ENCODE measurements at places on chromosomes 7 and 10. TPM values are rescaled to one million over a fixed set of nuclear protein-coding genes. Genes with fewer than 3 reads are reported as not detected.
A peak's percentile ranks its signal among the peaks of the same experiment; 100 is the strongest.

DNA sequence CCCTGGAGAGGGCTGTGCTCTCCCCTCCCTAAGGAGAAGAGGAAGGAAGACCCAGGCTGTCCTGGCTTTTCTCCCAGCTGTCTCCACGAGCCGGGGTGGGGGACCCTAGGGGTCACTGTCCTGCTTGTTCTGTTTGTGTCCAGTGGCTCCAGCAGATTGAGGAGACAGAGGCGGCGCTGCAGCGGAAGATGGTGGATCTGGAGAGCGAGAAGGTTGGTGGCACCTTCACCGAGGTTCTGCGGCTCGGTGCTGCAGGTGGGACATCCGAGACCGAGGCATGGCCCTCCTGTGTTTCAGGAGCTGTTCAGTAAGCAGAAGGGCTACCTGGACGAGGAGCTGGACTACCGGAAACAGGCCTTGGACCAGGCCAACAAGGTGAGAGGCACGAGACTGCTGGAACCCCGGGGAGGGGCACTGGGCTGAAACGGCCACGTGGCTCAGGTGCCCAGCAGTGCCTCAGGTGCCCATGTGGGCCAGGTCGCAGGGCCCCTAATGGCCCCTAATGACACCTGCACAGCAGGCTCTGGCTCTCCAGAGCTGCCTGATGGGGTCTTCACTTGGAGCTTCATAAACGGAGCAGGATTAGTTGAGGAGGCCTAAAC lies 33.0 kb upstream of the DPYSL4 start:
- H3K4me3 ChIP-seq: no peak overlapping the region
- no peak overlapping the region for H3K27ac ChIP-seq

- H3K4me1 ChIP-seq: peaks cover 7% of the 10 kb centered on the region
- no peak overlapping the region for H3K4me3 ChIP-seq
- H3K36me3 ChIP-seq: no peaks in the 10 kb centered on the region
- H3K27ac ChIP-seq: peak overlapping the region; percentile 57
Observed at GRCh38 chr7:151623766-151624165, 104.1 kb upstream of the RHEB start.

DNA sequence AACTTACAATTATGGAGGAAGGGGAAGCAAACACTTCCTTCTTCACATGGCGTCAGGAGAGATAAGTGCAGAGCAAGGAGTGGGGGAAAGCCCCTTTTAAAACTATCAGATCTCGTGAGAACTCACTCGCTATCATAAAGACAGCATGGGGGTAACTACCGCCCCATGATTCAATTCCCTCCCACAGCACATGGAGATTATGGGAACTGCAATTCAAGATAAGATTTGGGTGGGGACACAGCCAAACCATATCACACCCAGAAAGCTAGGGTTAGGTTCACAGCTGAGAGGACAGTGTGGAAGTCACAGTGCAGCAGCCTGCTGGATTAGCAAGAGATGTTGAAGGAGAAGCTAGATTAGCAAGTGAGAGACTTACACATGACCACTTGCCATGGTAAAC lies 81.6 kb downstream of the CRTAC1 start:
- no peak overlapping the region for H3K27ac ChIP-seq
- H3K27me3 ChIP-seq: no peaks in the 10 kb centered on the region
- H3K36me3 ChIP-seq: no peaks in the 10 kb centered on the region
- no peaks in the 10 kb centered on the region for H3K4me1 ChIP-seq

- no peak for DNase-seq
- no peaks in the 10 kb centered on the region for H3K27me3 ChIP-seq
- H3K4me1 ChIP-seq: no peaks in the 10 kb centered on the region
- no peak overlapping the region for H3K27ac ChIP-seq
Observed at GRCh38 chr10:104258209-104258608, 3.5 kb downstream of the GSTO1 start.

GRCh38 chr10:58210160-58210559 lies 57.5 kb downstream of the IPMK start:
- DNase-seq: no peak
- H3K36me3 ChIP-seq: no peaks in the 10 kb centered on the region
- no peaks in the 10 kb centered on the region for H3K4me1 ChIP-seq
- H3K27ac ChIP-seq: no peak overlapping the region
- no peaks in the 10 kb centered on the region for H3K27me3 ChIP-seq

DNA sequence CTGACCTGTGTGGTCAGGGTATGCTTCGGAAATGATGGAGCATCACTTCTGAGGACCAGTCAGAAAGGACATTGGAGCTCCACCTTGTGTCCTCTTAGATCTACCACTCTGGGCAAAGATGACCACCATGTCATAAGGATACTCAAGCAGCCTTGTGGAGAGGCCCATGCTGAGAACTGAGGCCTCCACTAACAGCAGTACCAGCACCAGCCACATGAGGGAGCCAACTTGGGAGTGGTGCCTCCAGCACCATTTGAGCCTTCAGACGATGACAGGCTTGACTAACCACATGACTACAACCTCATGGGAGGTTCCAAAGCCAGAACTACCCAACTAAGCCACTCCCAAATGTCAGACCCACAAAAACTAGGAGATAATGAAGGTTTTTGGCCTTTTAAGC lies 116.0 kb downstream of the NPTX2 start:
- H3K27me3 ChIP-seq: no peaks in the 10 kb centered on the region
- no peaks in the 10 kb centered on the region for H3K4me1 ChIP-seq
- H3K36me3 ChIP-seq: no peaks in the 10 kb centered on the region
- no peak for DNase-seq
- no peak overlapping the region for H3K4me3 ChIP-seq

- no peak for DNase-seq
- H3K36me3 ChIP-seq: no peaks in the 10 kb centered on the region
- no peaks in the 10 kb centered on the region for H3K27me3 ChIP-seq
Observed at GRCh38 chr7:73941836-73942551, 81.0 kb downstream of the TMEM270 start.

DNA sequence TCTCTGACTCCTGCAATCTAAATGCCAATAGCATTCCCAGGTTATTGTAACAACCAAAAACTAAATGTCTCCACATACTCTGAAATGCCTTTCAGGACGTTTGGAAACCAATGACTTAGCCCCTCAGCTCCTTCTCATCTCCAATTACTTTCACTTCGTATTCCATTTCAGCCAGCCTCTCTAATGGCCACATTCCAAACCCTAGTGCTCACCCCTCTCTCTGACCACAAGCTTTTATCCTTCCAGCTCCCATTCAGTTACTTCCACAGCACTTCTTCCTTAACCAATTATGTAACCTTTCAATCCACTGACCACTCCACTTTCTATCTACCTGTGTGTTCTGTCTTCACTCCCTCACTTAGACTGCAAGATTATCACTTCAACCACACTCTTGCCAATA lies 4.3 kb downstream of the NOC3L start:
- no peak overlapping the region for H3K4me3 ChIP-seq
- H3K27ac ChIP-seq: no peak overlapping the region
- peaks cover 3% of the 10 kb centered on the region for H3K4me1 ChIP-seq
- H3K27me3 ChIP-seq: no peaks in the 10 kb centered on the region
- no peak for DNase-seq
- peaks cover 5% of the 10 kb centered on the region for H3K36me3 ChIP-seq

GRCh38 chr10:6516929-6517284 lies 63.2 kb downstream of the PRKCQ start:
- H3K4me3 ChIP-seq: no peak overlapping the region
- no peak overlapping the region for H3K27ac ChIP-seq
- no peaks in the 10 kb centered on the region for H3K4me1 ChIP-seq
- DNase-seq: no peak

DNA sequence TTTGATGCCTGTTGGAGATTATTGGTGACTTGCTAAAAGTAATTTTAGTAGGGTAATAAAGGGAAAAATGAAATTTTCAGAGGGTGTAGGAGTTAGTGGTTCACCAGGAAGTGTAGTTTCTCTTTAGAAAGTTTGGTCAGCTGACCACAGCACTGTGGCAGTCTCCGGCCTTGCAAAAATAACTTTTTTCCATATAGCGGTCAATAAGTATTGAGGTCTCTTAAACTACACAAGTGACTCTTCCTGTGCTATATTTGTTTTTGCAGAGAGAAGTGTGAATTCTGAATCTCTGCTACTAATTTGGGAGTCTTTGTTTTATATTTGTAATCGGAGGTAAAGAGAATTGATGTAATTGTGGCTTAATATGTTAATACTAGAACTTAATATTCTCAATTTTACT lies 24.3 kb downstream of the PTPN12 start:
- no peaks in the 10 kb centered on the region for H3K4me1 ChIP-seq
- no peak overlapping the region for H3K27ac ChIP-seq
- no peaks in the 10 kb centered on the region for H3K27me3 ChIP-seq
- no peaks in the 10 kb centered on the region for H3K36me3 ChIP-seq
- no peak overlapping the region for H3K4me3 ChIP-seq
- DNase-seq: no peak

Gene MMRN2
- total RNA-seq: 282 TPM

Gene PNLIPRP3
- total RNA-seq: not detected

Gene NME8
- total RNA-seq: 0.96 TPM

Gene BRAT1
- 84.0 TPM for total RNA-seq
